Sigmoid colon (tissue), 7 donors: ENCODE measurements at places on chromosomes 11 and 22. TPM values are rescaled to one million over a fixed set of nuclear protein-coding genes. Genes with fewer than 3 reads are reported as not detected.

DNA sequence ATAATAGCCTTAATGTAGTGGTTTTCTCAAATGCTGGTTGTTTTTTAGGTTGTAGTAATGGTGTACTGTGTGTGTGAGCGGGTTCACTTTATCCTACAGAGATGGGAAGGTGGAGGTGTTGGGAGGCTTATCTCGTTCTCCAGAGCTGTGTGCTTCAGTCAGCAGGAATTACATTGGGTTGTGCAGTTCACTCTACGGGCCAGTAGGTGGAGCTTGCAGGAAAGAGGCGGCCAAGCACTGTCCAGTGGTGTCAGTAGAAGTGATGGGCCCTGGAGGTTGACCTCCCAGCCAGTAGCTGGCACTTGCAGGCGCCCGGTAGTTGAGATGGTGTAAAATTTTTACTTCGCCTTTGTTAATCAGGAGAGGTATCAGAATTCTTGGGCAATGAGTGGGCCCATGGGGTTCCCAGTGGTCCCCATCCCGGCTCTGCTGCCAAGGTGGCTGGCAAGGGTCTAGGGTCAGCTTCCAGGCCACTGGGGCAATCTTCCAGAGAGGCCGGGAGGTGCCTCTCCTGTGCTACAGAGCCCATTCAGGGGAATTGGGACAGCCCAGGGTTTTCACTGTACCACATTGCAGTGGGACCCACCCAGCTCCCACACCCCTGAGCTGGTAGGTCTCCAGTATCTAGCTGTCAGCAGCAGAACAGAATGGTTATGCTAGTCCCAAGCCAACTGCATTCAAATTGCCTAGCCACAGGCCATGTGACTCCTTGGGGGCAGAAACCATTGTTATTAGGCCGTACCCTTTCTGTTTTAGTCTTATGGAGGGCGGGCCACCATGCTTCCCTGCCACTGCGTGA is 43.9 kb downstream of the BIRC2 start:
- peak; percentile 80 for DNase-seq

DNA sequence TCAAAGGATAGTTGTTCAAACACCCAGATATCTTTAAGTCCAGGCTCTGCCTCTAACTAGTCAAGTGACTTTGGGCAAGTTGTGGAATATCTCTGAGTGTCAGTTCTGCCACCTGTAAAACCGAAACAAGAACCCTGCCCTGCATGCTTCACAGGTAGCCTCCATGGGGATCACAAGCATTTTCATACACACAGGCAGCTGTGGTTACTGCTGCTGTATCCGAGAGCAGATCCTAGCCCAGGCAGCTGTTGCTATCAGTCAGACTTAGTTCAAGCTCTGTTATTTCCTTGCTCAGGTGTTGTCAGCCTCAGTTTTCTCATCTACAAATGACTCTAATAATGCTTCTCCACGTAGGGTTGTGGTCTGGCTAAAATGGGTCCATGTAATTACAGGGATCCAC is 6.5 kb upstream of the RASD2 start:
- no peak for DNase-seq

- DNase-seq: peak; percentile 88
Observed at GRCh38 chr22:31625661-31626426, 36.2 kb downstream of the PISD start.

DNA sequence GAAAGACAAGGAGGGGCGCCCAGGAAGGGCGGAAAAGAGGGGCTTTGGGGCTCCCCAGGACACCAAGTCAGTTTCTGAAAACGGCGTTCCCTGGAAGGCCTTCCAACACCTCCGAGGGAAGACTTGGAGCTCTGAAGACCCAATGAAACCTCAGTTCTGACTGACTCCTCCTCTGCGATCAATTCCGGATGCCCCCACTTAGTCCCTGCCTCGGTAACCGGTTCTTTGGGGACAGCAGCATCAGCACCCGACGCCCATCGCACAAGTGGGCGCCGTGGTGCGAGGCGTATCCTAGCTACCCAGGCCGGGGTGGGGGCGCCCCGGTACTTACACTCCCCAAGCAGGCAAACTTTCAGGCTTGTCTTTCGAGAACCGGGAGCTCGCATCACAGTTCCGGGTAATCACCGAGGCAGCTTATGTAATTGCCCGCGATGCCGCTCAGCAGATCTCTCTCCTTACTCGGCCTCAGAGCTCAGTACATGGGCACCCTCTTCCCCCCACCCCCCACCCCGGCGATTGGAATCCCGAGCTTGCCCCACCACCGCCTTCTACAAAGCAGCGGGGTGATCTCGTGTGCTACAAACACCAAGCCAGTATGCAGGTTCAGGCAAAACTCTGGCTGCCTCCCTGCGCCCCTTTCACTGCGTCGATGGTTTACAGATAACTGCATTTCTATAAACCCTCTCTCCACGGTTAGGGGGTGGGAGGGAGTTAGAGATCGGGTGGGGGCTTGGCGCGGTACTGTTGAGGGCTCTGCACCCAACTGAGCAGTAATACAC is 2.0 kb downstream of the TENM4 start:
- DNase-seq: peak; percentile 74

The KLHL35 gene
- 1.1 TPM for total RNA-seq

- no peak for DNase-seq
Observed at GRCh38 chr11:112132737-112133136, 31.2 kb downstream of the IL18 start.

- DNase-seq: no peak
Observed at GRCh38 chr11:71563406-71563805, 2.0 kb upstream of the KRTAP5-10 start.

DNA sequence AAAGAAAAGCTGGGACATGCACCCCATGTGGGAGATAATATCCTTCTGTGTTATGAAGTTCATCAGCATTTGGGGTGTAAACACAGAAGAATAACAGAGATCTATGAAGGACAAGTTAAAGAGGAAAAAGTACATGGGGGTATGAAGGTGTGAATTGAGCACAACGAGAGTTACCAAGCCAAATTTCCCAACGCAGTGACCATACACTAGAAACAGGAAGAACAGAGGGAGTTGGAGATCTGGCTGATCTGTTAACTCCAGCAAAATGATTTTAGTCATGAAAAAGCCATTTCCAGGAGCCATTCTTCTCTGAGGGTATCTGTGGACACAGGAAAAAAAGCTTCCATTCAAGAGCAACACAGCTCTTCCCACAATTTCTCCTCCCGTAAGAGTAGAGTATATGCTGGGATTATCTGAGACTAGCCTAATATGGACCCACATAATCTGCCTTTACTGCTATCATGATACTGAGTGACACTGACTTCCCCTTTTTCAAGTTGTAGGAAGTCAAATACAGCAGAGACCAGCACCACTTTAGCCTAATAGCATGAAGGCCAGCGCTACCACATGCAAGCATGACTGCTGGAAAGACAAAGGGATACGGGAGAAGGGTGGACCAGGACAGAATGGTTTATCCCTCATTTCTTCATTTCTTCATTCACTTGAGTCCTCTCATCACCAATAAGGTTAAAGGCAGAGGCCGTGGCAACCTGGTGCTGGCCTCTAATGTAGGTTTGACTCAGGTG is 19.6 kb upstream of the OR8D2 start:
- DNase-seq: no peak

GRCh38 chr11:6443269-6444003 is 2.6 kb upstream of the HPX start:
- DNase-seq: peak; percentile 79

The MEI1 gene
- total RNA-seq: not detected

DNA sequence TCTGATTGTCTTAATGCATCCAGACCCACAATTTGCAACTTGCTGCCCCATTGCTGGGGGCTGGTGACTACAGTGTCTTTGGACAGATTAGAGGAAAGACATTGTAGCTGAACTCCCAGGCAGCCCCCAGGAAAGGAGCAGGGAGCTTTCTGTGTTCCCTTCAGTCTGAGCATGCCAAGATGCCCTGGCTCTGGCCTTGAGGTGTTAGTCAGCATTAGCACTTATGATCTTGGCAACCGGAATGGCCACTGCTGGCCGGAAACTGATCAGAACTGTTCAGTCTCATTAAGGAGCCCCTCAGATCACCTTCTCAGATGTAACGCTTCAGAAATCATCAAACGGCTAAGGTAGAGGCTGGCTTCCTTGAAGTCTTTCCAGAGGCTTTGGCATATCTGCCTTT is 195.2 kb downstream of the NAV2 start:
- DNase-seq: no peak

- DNase-seq: peak; percentile 85
Observed at GRCh38 chr11:47408598-47409439, 429 bp downstream of the SLC39A13 start.

- peak; percentile 55 for DNase-seq
Observed at GRCh38 chr11:117827521-117828511, 3.3 kb upstream of the FXYD2 start.

DNA sequence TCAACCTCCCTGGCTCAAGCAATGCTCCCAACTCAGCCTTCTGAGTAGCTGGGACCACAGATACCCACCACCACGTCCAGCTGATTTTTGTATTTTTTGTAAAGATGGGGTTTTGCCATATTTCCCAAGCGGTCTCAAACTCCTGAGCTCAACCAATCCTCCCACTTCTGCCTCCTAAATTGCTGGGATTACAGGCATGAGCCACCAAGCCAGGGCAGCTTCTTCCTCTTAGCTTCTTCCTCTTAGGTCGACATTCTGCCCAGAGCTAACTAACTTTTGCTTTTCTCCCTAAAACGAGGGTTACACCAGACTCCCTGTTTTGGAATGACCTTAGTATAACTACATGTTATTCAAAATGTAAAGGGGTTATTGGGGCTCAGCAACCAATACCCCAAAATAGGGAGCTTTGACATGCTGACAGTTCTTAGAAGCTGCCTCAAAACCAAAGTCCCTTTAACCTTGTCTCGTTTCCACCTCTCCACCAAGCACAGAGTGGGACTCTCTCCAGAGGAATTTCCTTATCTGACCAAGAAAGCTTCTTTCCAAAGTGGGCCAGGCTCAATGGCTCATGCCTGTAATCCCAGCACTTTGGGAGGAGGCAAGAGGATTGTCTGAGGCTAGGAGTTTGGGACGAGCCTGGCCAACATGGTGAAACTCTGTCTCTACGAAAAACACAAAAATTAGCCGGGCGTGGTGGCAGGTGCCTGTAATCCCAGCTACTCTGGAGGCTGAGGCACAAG is 7.0 kb downstream of the HPS5 start:
- no peak for DNase-seq

- DNase-seq: no peak
Observed at GRCh38 chr11:9606809-9607510, 33.5 kb downstream of the WEE1 start.

- no peak for DNase-seq
Observed at GRCh38 chr22:21858025-21858764, 9.2 kb downstream of the MAPK1 start.

- no peak for DNase-seq
Observed at GRCh38 chr22:46732513-46732912, 5.5 kb downstream of the CERK start.

DNA sequence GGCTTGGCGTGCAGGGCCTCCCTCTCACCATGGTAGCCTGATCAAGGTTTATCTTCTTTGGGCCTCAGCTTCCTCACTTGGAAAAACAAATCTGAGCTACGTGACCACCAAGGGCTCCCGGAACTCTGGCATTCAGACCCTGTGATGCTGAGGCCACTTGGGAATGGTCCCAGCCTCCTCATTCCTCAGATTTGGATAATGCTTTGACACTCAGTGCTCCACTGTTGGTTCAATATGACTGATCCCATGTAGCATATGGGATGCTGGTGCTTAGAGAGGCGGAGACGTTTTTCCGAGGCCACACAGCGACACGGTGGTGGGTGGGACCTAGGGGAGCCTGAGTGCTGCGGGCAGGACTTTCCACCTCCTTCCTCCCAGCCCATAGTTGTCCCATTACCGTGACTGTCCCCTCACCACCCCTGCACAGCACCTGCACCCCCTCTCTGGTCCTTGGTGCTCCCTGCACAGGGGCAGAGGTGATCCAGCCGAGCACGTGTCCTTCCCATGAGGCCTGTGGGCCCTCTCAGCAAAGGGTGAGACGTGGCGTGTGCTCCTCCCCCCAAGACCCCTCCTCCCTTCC is 23.1 kb downstream of the MB start:
- DNase-seq: no peak

GRCh38 chr11:130054966-130055365 is 14.7 kb upstream of the APLP2 start:
- DNase-seq: no peak

The TBX10 gene
- total RNA-seq: not detected

DNA sequence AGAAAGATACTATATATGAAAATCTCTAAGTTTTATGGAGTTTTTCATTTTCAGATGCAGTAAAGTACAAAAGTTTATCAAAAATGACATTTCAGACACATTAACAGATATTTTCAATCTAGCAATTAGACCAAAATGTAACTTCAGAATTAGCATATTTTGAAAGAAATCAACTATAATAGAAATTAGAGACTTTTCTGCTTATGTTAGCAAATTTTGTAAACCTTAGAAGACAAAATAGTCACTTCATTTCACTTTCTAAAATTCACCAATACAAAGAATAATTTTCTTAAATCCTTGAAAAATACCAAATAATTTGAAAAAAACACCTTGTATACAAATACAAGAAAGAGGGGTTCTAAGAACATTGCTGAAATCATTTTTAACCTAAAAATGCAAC is 135.8 kb upstream of the FIBIN start:
- DNase-seq: no peak

The ENTHD1 gene
- total RNA-seq: not detected

The DLG2 gene
- total RNA-seq: 8.2 TPM

DNA sequence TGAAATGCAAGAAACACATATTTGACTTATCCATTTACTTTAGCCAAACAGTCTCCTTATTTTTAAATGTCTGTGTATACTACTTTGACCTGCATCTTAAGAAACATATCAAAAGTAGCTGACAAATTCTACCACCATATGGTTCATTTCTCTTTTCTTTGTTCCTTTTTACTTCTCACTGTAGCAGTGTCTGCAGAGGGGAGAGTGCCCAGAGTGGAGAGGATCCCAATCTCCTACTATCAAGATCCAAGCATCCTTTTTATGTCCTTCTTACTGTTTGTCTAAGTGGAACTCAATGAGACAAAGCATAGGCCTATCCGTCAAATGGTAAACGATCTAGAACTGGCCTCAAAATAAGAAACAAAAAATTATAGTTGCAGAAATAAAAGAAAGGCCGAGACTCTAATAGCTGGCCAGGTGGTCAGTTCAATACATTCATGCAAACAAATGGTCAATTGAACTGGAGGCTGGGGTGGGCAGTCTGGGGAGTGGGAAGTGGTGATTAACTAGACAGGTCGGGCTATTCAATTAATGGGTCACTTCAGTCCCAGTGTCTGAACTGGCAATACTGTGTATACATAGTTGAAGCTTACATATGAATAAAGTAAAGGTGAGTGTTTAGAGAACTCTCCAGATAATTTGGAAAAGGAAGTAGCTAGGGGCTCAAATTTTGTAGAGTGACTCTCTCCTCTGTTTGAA is 149.1 kb downstream of the MAML2 start:
- DNase-seq: no peak

- no peak for DNase-seq
Observed at GRCh38 chr11:84722583-84723108, 904.5 kb downstream of the DLG2 start.

GRCh38 chr22:47994601-47995263 is 1232.3 kb downstream of the TBC1D22A start:
- DNase-seq: no peak

- DNase-seq: peak; percentile 66
Observed at GRCh38 chr22:46025973-46026898, 49.3 kb upstream of the WNT7B start.

The HEPN1 gene
- total RNA-seq: not detected
